Sigmoid colon (tissue), 7 donors: ENCODE measurements at places on chromosomes 13 and 19. TPM values are rescaled to one million over a fixed set of nuclear protein-coding genes. Genes with fewer than 3 reads are reported as not detected.

- DNase-seq: no peak
Observed at GRCh38 chr13:95982144-95982543, 71.1 kb downstream of the UGGT2 start.

GRCh38 chr19:42325896-42326771 is 699 bp downstream of the MEGF8 start:
- no peak for DNase-seq

DNA sequence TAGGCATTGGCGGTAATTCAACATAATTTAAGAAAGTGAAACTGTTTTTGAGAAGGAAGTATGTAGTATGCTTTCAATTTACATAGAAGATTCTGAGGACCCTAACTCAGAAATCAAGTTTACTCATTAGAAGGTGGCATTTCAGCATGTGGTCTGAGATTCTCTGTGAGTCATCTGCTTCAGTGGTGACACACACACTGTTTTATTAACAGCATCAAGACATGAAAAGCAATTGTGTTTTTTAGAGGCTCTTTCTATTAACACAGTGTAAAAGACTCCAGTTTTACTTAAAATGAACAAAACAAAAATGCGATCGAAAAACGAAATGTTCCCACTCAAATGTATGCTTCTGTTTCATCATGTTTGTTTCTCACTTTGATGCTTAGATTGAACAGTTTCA is 802.1 kb upstream of the SLITRK6 start:
- no peak for DNase-seq

- no peak for DNase-seq
Observed at GRCh38 chr19:22918221-22918620, 84.8 kb downstream of the ZNF728 start.

The SNRNP70 gene
- 167 TPM for total RNA-seq

The SMIM44 gene
- not detected for total RNA-seq
